ENCODE measurements at places on chromosomes 1 and 21.

GRCh38 chr21:14589855-14590563 lies 43.9 kb upstream of the SAMSN1 start:
- no peak for DNase-seq

DNA sequence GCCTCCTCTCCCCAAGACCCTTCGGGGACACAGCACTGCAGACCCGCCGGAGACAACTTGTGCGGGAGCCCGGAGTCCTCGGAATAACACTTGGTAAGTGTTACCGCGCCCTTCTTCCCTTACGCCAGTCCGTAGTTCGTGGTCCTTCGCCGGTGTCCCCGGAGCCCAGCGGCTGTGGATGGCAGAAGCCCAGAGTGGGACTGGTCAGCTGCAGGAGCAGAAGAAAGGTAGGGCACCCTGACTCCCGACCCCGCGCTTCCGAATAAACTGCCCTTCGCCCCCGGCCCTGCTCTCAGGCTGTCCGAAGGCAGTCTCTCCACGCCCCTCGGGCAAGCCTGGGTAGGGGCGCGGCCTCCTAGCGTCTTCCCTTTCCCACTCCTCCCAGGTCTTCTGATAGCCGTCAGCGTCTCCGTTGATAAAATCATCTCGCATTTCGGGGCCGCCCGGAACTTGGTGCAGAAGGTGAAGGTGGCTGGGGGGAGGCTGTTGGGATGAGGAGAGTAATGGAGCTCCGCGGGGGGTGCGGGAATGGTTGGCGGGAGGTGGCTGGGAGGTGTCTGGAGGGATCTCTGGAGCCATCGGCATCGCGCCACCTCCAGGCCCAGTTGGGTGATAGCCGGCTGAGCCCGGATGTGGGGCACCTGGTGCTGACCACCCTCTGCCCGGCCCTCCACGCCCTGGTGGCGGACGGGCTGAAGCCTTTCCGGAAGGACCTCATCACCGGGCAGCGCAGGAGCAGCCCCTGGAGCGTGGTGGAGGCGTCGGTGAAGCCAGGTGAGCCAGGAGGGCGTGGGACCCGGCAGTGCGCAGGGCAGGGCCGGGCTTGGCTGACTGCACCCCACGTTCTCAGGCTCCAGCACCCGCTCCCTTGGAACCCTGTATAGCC lies 4.3 kb downstream of the RUSC1 start:
- DNase-seq, result no peak

- no peak for DNase-seq
Observed at GRCh38 chr1:220957233-220957605, 78.0 kb downstream of the HLX start.

- no peak for DNase-seq
Observed at GRCh38 chr1:54289712-54290233, 89.8 kb downstream of the MRPL37 start.

- DNase-seq, result no peak
Observed at GRCh38 chr1:235532360-235532759, 28.1 kb upstream of the B3GALNT2 start.

DNA sequence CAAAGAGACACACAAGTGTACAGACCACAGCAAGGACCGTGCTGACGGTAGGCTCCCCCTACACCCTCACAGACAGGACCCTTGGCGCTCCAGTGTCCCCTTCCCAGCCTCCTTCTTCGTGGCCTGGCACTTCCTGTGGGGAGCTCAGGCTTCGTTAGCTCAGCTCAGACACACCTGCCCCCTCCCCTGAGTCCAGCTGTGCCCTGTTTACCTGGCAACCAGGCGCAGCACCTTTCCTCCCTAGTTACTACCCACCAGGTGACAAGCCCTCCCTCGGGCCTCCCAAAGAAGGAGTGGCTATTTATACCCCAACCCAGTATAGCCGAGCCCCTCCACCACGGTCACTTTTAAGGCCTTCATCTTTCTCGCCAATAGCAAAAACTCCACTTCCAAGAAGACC lies 4.7 kb downstream of the CELF3 start:
- DNase-seq, result no peak

DNA sequence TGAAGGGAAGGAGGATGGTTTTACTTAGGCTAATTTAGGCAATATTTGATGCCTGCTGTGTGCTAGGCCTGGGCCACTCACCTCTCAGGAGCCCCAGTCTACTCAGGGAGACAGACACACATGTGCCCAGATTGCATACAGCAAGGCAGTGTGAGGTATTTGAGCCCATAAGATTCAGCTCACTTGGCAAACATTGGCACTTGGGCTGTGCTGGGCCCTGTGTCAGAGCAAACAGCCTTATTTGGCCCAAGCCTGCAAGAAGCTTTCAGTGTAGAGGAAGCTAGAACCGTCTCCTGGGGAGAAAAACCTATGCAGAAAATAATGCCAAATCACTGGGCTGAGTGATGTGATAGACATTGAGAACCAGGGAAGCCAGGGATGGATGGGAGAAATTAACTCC lies 3.9 kb upstream of the SYNC start:
- DNase-seq, result no peak

GRCh38 chr1:225677350-225678124 lies 24.6 kb upstream of the ENAH start:
- no peak for DNase-seq

GRCh38 chr1:115556236-115556635 lies 85.5 kb upstream of the VANGL1 start:
- no peak for DNase-seq

- DNase-seq, result no peak
Observed at GRCh38 chr1:61322769-61323168, 240.4 kb downstream of the NFIA start.

Measured in stimulated activated CD4-positive, alpha-beta T cell treated with anti-CD3 and anti-CD28 coated beads, TNF-alpha, amount 100 ng/mL, for 24 hours (primary cell).